Kidney tubule cell (primary cell): ENCODE measurements at places on chromosomes 2 and 18.

DNA sequence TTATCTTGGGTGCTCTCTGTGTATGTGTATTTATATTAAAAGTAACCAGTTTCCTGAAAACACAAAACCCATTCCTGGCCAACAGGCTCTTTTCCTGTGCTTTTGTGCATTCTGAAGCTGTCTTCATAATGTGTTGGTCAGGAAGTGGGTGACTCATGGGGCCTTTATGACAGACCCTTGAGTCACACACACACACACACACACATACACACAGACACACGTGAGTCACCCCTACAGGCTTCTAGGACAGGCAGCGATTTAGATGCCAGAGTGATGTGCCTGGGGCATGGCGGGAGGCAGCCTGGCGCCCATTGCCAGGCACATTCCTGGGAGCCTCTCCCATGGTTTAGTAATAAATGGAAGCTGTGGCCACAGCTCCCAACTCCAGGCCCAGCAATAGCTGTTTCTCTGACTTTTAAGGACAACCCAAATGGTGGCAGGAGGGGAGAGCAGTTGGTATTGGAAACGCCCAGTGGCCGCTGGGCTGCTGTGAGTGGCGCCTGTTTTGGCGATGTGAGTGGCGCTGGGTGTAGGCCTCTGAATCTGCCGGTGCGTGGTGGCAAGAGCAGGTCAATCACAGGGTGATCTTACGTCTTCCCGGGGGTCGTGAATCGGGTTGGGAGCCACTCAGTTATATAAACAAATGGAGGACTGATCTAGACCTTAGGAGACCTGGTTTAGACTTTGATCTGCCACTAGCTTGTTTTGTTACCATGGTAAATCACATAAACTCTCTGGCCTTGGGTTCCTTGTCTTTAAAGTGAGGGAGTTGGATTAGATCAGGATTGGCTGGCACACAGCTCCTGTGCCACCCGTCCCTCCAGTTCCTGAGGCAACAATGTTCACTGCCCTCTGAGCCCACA is 150.7 kb upstream of the DLX2 start:
- peak; percentile 99 for DNase-seq

DNA sequence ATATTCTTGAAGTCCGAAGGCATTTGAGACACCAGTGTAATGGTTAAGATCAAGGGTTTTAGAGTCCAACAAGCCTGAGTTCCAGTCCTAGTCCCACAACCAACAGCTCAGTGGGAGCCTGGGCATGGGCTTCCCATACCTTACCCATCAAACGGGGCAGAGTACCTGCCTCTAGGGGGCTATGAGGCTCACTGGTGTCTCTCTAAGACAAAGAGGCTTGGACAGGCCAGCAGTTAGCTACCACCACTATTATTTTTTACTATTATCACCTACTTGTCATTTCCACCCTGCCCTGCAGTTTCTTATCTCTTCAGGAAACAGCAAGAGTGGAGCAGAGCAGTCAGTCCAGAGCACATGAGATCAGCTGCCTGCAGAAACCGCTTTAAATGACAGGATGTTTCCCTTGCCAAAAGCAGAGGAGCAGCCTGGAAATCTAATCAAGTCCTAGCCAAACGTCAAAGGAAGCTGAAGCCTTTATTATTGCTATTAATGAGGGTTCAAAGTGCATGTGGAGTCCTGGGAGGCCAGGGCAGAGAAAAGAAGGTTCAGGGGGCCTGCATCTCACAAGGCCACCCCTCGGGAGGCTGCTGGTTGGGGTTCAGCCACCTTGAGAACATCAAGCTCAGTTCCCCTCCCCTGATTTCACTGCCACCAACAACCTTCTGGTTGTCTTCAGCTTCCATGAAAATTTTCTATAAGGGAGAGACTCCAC is 66.6 kb downstream of the STPG4 start:
- no peak for DNase-seq

DNA sequence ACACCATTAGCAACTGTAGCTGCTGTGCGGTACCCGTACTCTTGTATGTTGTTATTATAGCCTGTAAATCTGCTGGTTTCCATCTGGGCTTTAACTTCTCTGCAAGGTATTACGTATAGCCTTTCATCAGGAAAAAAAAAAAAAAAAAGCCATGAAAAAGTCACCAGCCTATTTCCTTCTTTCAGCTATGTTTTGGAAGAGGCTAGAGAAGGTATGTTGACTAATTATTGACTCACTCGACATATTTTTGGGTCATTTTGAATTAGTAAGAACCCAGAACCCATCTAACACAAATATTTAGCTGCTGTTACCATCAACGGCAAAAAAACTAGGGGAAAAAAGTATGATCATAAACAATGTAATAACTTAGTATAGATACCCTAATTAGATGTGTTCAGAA is 1395.6 kb downstream of the SUCLG1 start:
- peak; percentile 40 for DNase-seq

DNA sequence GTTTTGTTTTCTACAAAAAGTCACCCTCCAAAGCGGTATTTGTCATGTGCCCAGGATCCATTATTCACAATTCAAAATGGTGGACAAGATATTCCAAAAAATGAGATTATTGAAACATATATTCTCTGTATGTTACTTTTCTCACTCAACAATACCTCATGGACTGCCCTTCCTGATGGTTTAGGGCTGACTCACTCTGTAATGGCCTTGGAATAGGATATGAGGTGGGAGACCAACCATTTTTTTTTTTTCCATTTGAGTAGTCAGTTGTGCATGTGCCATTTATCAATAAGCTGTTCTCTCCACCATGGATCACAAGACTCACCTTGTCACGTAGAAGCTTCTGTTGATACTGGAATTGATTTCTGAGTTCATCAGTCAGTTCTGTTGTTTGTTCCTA is 64.5 kb downstream of the LYPD6 start:
- peak; percentile 65 for DNase-seq

DNA sequence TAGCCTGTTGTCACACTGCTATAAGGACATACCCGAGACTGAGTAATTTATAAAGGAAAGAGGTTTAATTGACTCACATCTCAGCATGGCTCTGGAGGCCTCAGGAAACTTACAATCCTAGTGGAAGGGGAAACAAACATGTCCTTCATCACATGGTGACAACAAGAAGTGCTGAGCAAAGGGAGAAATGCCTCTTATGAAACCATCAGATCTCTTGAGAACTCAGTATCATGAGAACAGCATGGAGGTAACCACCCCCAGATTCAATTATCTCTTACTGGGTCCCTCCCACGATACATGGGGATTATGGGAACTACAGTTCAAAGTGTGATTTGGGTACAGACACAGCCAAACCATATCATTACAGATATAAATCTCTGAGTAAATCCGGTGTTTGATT is 148.7 kb downstream of the PRPF40A start:
- no peak for DNase-seq

- peak; percentile 11 for DNase-seq
These were observed 1104.2 kb downstream of the BCL11A start for GRCh38 chr2:59449274-59449673.

GRCh38 chr18:11004294-11004693 is 145.1 kb downstream of the PIEZO2 start:
- peak; percentile 11 for DNase-seq

DNA sequence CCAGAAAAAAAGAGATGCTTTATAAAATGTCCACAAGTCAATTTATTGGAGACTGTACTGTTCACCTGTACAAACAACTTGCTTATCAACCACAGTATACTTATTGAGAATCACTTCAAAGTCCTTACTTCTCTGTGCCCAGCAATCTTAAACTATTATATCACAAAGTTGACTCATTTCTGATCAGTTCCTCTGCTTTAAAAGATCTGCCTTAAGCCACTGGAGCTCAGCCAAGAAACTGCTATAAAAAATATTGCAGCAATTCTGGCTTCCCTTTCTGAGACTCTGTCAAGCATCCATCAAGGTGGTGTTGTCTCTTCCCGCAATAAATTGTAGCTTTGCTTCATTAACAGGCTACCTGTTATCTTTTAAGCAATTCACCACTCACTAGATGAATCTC is 375.2 kb upstream of the SPHKAP start:
- peak; percentile 11 for DNase-seq

GRCh38 chr2:151033271-151034248 is 228.1 kb downstream of the RBM43 start:
- no peak for DNase-seq

DNA sequence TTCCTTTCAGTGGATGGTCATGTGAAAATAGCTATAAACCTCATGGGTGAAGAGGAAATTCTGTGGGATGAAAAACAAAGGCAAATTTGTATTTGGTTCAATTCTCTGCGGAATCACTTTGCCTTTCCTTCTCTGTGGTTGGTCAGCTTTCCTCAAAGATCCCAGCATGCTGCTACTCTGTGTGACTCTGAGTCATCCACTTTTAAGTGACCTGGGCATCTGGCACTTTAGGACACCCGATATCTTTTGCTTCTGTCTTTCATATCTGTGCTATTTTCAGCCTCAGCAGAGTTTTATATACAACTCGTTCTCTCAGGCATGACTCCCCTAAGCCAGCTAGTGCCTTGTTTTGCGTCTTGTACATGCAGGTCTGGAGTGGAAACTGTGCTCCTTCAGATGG is 217.0 kb upstream of the PIEZO2 start:
- no peak for DNase-seq

- DNase-seq, result no peak
These were observed 103.0 kb downstream of the AP1S3 start for GRCh38 chr2:223734346-223734745.

GRCh38 chr18:49170925-49171505 is 220.2 kb upstream of the SMAD7 start:
- DNase-seq, result no peak

DNA sequence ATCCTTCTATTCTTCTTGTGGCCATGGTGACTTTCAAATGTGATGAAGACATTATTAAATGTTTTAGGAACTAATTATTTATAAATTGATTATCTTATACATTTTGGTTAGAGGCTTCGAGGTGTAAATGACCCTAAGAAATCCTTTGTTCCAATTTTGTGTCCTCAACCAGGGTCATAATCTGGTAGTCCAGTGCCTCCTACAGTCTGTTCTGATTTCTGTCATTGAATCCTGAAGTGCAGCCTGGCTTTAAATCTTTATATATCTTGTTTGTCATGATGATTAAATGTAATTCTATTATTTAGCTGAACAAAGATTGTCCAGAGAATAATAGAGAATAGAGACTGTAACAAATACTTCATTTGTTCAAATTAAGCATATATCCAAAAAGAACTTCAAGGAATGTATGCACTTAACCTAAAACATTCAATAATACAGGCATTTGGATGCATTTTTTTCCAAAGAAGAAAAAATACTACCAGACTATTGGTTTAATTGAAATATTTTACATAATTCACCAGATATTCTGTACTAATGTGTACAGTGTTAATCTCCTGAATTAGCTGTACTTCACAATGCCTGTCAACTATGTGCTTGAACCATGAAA is 89.8 kb downstream of the PRPF40A start:
- peak; percentile 40 for DNase-seq

DNA sequence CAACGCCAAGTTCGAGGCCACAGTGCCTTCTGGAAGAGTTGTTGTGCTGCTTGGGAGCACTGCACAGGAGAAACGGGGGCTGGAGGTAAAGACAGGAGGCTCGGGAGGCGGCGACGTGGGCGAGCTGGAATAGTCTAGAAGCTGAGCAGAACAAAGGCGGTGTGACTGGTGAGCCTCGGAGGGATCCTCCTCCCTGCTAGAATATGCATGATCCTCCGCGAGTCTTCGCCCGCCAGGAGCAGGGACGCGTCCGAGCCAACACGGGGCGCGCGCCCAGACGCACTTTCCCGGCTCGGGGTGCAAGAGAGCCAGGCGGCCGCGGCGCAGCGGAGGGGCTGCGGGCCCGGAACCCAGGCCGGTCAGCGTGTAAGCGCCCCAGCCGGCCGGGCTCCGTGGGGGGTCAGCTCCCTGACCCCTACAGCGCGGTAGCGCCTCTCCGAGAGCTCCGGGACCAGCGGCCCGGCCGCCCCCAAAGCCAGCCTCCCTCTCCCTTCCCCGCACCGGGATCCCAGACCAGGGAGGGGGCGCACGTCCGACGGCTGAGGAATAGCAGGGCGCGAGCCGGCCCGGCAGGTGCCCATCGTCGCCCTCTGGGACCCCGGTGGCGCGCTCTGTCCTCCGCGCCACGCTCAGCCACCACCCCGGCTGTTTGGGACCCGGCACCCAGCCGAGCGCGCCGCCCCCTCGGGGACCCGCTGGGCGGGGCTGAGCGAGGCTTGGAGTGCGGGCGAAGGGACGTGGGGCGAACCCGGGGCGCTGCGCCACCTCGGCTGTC is 62.5 kb downstream of the GNAL start:
- DNase-seq, result no peak

GRCh38 chr18:74286106-74286855 is 5.5 kb downstream of the CYB5A start:
- no peak for DNase-seq

GRCh38 chr2:45706033-45706432 is 54.6 kb downstream of the PRKCE start:
- no peak for DNase-seq

- no peak for DNase-seq
These were observed 165.0 kb downstream of the SLC4A3 start for GRCh38 chr2:219792446-219792845.
